Frontal cortex (tissue), 4 donors: ENCODE measurements at places on chromosomes 1 and 21. TPM values are rescaled to one million over a fixed set of nuclear protein-coding genes. Genes with fewer than 3 reads are reported as not detected.
A peak's percentile ranks its signal among the peaks of the same experiment; 100 is the strongest.

GRCh38 chr21:26041431-26042180 lies 129.0 kb downstream of the APP start:
- no peak for DNase-seq

DNA sequence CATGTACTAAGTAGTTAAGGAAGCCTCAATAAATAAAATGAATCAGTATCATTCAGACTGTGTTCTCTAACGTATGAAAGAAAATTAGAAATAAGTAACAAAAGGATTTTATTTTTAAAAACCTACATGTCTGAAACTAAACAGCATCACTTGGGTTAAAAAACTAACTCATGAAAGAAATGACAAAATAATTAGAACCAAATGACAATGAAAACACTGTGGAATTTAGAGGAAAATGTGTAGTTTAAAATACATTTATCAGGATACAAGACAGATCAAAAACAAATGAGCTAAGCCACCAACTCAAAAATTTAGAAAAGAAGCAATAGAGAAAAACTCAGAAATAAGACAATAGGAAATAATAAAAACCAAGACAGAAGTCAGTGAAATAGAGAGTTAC lies 108.7 kb downstream of the TENT5C start:
- DNase-seq = no peak

DNA sequence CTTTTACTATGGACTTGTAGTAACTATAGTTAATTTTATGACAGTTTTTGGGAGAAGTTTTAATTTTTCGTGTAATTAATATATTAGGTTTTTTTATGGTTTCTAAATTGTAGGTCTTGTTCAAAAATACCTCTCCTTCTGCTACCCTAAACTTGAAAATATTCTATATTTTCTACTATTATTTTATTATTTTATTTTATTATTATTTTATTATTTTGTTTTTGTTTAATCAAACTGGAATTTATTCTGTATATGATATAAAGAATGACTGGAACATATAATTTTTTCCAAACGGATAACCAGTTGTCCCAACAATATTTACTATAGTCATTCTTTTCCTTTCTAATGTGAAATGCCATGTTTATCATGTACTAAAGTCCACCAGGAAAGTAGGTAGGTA lies 17.1 kb upstream of the AGO4 start:
- no peak for DNase-seq

- DNase-seq = no peak
These were observed 1.9 kb downstream of the CYP4B1 start for GRCh38 chr1:46800742-46801141.

- DNase-seq = no peak
These were observed 127.2 kb upstream of the GREM2 start for GRCh38 chr1:240739139-240739538.

DNA sequence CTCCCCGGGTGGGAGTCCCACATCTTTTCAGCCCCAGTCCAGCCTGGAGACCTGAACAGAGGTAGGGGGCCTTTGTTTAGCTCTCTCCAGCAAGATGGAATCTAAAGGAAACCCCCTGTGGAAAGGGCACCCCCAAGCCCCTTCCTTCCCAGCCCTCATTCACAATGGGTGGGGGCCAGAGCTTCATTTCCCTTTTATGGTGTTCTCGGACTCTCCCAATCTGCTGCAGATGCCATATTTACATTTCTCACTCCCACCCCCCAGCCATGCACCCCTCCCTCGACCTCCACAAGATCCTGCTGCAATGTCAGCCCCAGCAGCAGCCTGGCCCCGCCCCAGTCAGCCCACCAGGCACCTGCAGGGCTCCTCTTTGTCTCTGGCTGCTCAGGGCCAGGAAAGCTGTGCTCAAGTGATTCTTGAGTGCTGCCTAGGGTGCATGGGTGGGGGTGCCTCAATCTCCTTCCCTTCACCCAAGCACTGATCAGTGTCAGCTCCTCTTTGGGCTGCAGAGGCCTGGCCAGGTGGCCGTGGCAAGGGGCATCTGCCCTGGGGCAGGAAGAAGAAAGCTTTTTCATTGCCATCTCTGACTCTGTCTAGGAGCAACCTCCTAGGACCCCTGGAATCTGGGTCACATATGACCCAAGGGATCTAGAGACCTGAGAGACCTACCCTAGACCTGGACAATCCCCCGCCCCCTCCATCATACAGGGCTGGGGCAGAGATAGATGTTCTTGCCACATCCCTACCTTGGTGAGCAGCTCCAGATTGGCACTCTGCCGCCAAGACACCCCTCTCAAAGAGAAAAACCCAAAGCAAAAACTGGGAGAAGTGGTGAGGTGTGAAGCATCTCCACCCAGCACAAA lies 1.7 kb downstream of the KIF21B start:
- DNase-seq = no peak

- no peak for DNase-seq
These were observed 41.4 kb downstream of the PEX14 start for GRCh38 chr1:10515976-10516750.

- DNase-seq = no peak
These were observed 4.1 kb downstream of the GSTM5 start for GRCh38 chr1:109716121-109716520.

DNA sequence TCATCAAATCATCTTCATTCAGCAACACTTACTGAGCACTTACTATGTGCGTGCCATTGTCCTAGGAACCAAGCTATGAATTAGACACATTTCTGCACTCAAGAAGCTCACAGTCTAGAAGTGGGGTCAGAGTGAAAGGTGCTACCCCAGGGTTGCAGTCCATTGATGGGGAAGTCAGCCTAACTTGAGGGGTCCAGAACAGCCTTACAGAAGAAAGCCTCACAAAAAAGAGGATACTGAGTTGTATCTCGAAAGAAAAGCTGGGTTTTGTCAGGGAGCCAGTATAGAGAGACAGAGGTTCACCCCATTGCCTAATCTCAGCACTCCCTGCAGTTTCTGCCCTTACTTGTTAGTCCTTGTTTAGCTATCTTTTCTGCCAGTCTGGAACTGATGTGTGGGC lies 153.1 kb upstream of the JUN start:
- DNase-seq = no peak

DNA sequence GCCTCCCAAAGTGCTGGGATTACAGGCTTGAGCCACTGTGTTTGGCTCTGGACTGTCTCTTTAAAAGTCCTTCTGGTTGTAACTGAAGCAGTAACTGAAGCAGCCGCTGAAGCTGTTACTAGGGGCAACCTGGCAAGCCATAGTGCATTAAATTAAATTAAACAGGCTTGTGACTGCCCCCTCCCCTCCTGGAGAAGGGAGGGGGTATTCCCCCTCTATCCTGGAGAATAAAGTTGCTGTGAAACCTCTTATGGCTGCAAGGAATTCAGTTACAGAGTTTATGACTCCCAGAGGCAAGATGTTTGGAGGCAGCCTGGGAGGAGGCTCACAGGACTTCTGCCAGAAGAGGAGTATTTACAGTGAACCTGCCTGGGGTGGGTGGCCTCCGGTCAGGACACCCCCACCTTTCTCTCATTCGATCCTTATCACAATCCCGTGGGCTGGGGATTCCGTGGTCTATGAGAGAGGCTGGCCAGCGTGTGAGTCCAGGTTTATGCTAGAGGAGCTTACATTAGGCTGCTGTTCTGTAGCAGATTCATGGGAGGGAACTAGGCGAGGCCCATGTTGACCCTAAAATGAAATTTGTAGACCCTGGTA lies 8.3 kb downstream of the TTC22 start:
- peak; percentile 47 for DNase-seq

DNA sequence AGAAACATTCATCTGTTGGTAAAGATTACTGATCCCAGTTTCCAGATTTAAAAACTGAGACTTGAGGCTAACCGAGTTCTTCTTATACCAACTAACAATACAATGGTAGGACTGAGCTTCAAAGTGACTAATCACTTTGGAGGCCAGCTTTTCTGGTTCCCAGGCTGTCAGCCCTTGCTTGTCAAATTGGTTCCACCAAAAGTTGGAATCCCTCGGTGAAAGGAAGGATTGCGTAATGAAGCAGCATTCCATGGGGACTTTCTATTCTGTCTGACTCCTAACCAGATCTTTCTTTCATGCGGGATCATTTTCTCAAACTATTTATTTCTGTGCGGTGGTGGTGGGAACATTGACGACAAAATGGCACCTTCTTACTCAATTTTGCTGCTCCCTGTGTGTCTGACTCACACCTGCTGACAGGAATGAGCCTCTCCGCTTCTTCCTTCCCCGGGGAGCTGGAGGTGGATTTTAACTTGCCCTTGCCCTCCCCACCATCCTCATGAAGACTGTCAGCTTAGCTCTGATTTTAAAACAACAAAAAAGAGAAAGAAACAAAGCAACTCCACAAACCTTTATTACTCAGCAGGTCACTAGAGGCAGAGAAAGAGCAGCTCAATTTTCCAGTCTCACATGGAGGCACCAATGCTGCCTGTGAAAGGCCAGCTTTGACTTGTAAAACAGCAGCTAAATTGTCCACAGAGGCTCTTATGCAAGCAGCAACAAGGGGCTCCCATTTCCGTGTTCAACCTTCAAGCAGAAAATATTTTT lies 32.9 kb upstream of the RASAL2 start:
- DNase-seq = no peak

GRCh38 chr1:215476541-215476940 lies 90.6 kb upstream of the KCTD3 start:
- no peak for DNase-seq

- DNase-seq = no peak
These were observed 352.5 kb downstream of the ZNF326 start for GRCh38 chr1:90347366-90347765.

- DNase-seq = no peak
These were observed 37.5 kb downstream of the ELAPOR1 start for GRCh38 chr1:109151146-109151990.

GRCh38 chr21:44800103-44800502 lies 1.5 kb downstream of the UBE2G2 start:
- DNase-seq = no peak

DNA sequence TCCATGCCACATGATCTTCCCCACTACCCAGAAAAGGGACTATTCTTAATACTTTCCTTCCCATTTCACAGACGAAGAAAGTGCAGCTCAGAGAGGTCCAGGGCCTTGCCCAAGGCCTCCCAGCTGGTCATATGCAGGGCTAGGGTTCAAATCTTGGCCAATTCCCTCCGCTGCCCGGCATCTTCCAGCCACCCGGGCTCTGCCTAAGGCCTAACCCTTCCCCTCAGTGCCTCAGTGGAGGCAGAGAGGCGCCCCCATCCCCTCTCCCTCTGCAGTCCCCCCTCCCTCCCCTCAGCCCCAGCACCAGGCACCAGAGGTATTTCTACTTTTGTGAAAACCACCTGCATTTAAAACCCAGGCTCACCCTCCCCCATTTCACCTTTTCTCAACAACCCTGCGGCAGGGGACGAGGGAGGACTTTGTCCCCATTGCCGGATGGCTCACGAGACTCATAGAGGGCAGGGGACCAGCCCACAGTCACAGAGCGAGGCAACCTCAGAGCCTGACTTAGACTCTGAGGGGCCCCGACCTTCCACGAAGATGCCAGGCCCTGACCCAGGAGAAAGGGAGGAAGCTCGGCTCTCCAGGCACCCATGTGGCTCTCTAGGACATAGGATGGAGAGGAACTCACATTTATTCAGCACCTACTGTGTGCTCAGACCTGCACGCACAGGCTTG lies 12.3 kb downstream of the LAPTM5 start:
- no peak for DNase-seq

DNA sequence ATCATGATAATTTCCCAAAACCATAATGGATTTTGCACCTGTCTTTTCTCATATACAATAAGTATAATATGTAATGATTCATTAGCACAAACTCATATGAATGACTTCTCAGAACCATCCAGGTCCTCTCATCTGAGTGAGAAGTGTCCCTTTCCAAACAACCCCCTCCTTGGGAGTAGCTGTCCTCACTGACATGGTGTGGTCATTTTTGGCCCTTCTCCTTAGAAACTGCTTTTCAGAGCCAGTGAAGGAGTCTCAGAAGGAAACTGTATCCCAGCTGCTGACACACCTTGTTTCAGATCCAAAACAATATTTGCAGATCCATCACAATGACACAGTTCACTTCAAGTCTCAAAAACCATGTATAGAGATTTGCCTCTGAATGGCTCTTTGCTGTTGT lies 95.5 kb downstream of the MIS18A start:
- DNase-seq = no peak

GRCh38 chr1:201964261-201964660 lies 9.0 kb downstream of the TIMM17A start:
- no peak for DNase-seq

GRCh38 chr1:58307431-58307830 lies 239.1 kb downstream of the OMA1 start:
- no peak for DNase-seq

- no peak for DNase-seq
These were observed 45.7 kb downstream of the CAPZB start for GRCh38 chr1:19439464-19440171.

DNA sequence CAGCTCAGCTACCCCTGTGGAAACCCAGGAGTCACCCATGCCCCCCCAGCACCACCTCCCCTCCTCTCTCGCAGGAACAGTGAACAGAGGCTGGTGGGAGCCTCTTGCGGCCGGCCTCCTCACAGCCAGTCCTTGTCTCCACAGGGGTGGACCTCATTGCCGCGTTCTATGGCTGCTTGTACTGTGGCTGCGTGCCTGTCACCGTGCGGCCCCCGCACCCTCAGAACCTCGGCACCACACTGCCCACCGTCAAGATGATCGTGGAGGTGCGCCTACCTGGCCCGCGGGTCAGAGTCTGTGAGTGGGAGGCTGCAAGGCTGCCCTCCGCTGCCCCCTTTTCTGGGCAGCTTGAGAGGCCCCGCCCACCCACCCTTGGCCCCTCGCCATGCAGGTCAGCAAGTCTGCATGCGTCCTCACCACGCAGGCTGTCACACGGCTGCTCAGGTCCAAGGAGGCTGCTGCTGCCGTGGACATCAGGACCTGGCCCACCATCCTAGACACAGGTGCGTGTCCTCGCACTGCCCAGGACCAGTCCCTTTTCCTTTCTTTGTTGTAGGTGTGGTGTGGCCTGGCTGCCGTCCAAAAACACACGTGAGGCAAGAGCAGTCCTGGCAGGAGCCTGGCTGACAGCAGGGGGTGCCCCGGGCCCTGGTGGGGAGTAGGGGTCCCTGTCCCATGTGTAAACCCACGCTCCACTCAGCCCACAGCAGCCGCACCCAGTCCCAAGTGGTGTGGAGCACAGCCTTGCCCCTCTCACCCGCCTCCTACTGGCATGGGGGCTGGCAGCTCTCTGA lies 50.3 kb downstream of the S100B start:
- no peak for DNase-seq

DNA sequence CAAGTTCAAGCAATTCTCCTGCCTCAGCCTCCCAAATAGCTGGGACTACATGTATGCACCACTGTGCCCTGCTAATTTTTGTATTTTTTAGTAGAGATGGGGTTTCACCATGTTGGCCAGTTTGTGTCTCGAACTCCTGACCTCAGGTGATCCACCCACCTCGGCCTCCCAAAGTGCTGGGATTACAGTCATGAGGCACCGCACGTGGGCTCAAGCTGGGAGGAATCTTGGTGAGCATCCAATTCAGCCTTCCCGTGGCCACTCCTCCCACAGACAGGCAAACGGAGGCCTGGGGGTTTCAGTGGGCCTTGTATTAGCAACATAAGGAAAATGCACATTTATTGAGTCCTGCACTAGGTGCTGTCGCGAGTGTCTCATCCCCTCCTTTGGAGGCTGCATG lies 24.5 kb upstream of the VWA5B1 start:
- no peak for DNase-seq

Gene SPRR1A
- not detected for total RNA-seq

Gene BCAN
- total RNA-seq = 52.2 TPM

Gene BRDT
- total RNA-seq = not detected

Gene IQCC
- total RNA-seq = 3.3 TPM

Gene GPR161
- total RNA-seq = 76.2 TPM

Gene TNFSF4
- total RNA-seq = 0.41 TPM

Gene FAM177B
- not detected for total RNA-seq

Gene OR2T33
- total RNA-seq = not detected

Gene LBR
- total RNA-seq = 79.9 TPM

Gene RXFP4
- not detected for total RNA-seq

Gene HUNK
- total RNA-seq = 7.7 TPM

Gene KCNE1
- total RNA-seq = 0.41 TPM

Gene C1QA
- total RNA-seq = 8.6 TPM

Gene KRTAP21-2
- not detected for total RNA-seq
